Kidney tubule cell (primary cell): ENCODE measurements at places on chromosomes 2 and 18.

DNA sequence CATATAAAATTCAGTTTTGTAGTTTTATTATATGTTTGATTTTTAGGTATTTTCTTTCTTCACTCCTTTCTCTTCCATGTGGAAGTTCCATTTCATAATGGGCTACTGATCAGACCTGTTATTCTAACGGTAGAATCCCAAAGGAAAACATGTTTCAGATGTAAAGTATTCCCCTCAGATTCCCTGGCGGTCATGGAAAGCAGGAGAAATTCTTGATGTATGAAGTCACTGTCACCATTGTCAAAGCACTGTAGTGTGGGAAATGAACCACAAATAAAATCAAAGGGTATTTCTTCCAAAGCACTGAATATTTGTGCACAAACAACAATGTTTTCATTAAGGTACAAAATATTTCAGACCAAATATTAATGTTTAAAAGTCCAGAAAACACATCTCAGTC lies 237.3 kb upstream of the KLHL14 start:
- peak; percentile 79 for DNase-seq

DNA sequence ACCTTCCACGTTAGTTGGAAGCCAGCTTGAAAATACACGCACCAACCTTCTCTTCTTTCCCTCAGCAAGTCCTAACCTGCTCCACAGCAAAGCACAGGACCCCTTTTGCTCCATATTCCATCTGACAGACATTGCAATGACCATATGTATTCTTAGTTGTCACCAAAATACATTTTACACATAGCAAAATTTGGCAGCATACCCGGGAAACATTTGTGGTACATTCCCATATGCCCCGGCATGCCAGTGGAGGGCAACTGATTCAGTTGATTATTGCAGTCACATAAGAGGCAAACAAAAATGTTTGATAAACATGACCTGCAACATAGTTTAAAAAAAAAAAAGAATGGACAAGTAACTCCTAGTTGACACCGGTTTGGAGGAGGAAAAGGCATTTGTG lies 202.1 kb upstream of the UBE2E3 start:
- no peak for DNase-seq

DNA sequence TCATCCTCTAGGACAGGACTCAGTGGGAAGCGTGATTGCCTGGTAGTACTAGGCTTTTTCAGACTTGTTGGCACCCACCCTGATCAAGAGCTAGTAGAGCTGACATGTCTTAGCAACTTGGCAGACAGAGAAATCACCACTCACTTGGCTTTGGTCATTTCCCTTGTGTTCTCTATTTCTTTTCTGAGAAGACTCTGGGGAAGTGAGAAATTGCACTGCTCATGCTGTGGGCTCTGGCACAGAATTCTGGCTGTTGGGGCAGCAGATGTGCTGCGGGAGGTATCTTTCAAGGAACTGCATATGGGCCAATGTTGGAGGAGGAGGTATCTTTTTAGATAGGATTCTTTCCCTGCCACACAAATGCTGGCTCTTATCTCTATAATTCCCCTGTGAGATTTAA lies 529.1 kb upstream of the MEX3C start:
- DNase-seq: no peak

DNA sequence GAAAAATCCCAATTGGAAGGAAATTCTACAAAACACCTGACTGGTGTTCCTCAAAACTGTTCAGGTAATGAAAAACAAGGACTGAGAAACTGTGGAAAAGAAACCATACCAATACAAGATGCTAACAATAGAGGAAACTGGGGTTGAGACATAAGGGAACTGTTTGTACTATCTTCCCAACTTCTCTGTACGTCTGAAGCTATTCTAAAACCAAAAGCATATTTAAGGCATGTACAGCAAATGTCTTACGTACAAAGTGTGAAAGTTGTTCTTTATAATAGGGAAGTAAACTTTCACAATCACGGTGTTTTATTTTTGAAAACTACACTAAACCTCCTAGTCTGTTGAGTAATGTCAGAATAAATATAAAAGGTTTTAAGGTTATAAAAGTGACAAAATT lies 776.1 kb upstream of the RAB6C start:
- no peak for DNase-seq

DNA sequence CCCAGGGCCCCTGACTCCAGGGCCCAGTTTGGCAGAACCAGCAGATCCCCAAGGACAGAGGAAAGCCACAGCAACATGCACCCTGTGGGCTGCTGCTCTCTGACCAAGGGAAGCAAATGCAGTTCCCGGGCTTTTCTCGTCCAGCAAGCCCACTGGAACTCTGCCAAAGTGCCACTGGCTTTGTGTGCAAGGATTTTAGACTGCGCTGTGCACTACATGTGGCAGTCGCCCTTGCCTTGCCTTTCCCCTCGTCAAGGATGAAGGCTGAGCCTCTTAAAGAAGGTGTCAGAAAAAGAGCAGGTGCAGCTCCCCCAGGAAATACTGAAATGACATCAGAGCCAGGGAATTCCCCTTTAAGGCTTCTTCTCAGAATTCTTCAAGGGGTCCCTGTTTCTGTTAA lies 199.2 kb downstream of the TFCP2L1 start:
- no peak for DNase-seq

DNA sequence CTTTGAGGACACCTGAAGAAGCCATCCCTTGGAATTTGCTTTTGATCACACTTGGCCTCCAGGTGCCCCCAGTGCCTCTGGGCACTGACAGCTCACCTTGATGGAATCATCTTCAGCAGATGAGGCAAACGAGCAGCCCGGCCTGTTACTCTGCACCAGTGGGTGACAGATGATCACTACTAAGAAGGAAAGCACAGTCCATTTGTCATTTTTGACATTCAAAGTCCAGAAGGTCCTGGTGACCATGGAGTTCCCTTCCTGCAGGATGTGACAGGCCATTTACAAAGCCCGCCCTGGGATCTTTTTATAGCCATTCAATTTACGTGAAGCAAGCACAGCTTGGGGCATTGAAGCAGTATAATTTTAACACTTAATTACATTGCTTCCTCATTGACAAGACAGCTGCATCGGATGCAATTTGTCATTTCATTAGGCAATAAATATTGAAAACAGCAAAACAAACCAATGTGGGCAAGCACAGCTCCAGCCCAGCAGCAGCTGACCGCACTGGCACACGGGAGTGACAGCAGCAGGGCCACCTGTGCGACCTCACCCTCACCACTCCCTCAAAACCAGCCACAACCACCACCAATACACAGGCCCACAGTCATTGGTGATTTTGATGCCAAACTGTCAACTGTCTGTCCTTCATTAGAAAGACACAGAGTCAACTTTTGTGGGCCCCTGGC lies 76.0 kb upstream of the SLC66A3 start:
- no peak for DNase-seq

GRCh38 chr2:168495524-168495923 lies 39.5 kb downstream of the CERS6 start:
- DNase-seq: peak; percentile 10

DNA sequence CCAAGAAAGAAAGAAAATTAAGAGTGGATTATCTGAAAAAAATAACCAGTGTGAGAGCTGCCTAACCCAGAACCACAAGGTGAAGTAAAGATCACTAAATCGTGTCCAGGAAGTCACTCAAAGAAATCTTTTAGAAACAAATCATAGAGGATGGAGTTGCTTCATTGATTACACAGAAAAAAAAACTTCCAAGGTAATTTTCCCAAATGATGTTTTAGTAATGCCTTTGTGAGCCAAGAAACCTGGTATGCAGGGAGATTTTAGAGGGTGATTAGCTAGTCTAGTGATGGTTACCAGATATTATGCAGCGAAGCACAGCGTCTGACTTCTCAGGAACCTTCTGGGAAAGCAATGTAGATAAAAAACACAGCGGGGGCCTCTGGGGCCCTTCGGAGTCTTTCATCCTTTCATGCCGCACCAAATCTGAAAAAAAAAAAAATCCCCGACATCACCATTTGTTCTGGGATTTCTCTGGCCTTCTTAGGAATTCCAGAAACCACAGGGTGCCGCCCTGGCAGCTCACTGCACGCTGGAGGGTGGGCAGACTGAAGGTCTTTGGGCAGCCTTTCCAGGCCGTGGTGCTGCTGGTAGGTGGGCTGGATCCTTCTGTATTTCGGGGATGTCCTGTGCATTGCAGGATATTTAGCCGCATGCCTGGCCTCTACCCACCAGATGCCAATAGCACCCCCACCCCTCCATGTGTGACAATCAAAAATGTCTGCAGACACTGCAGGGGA lies 17.3 kb downstream of the ALPK2 start:
- DNase-seq: peak; percentile 98

DNA sequence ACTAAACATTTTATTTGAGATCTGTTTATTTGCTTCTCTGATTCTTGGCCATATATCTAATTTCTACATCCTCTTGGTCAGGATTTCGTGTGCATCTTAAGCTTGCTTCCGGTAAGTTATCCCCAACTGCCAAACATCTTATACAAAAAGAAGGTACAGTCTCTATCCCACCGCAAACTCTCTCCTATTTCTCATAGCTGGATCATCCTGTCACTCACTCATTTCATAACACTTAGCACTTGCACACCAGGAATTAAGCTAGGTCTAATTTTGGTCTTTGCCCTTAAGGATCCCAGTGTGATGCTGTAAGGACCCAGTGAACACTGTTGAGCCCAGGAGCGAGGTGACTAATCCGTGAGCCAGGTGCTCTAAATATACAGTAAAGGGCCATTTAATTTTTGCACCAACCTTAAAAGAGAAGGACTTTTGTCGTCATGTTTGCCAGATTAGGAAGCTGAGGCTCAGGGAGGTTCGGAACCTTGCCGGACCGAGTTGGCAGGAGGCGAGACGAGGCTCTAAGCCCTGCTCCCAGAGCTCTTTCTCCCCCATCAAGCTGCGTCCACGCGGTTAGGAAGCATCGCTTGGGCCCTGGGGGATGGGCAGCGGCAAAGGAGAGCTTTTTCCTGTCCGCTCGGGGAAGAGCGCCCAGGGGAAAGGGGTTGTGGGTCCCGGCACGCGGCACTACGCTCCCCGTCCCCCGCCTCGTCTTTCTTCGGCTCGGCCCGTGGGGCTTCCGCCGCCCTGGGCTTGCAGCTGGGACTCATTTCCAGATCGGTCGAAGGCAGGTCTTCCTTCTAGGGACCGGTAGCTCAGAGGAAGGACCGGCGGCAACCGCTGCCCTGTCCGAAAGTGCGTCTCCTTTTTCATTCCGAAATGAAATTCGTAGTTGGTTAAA lies 4.1 kb upstream of the ITPRIPL1 start:
- DNase-seq: peak; percentile 18

- DNase-seq: no peak
Measured at GRCh38 chr2:109689973-109690372, 75.8 kb downstream of the SOWAHC start.

DNA sequence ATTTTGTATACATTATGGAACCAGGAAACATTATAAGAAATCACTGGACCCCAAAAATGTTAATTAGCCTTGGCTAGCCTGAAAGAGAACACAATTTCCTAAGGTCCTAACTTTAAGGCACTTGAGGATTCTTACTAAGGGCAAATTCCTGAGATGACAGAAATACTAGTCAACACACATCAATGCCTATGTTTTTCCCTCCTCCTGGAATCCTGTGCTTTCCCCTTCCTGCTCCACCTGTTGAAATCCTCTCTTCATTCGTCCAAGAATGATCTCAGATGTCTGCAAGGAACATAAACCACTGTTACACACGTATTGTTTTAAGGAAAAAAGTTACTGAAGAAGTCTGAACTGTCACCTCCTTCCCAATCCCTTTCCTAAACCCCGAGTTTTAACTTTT lies 21.2 kb upstream of the DARS1 start:
- peak; percentile 90 for DNase-seq

DNA sequence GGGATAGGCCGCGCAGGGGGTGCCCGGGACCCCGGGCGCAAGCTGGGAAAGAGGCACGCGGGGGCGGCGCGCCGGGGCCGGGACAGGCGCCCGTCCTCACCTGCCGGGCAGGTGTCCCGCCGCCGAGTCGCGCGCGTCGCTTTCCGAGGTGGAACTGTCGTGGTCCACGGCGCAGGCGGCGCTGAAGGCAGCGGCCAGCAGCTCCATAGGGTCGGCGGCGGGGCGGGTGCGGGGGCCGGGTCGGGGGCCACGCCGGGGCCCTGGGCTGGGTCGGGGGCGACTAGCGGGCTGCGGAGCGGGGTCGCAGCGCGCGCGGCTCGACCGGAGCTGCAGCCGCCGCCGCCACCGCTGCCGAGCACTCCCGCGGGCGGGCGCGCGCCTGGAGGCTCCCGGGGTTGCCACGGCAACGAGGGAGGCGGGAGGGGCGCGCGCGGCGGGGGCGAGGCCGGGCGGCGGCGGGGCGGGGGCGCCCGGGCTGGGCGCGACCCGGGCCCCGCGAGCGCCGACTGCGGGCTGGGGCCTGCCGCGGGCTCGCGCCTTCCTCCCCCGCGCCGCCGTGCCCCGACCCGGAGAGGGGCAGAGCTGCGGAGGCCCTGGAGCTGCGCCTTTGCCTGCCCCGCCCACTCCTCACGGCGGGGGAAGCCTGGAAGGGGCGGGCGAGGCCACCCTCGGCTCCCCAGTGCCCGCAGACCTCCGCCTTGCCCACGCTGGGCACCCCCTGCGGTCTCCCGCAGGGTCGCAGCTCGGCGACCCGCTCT lies 57.9 kb downstream of the SNORC start:
- DNase-seq: no peak

- peak; percentile 19 for DNase-seq
Measured at GRCh38 chr2:8847400-8847799, 10.0 kb upstream of the KIDINS220 start.

DNA sequence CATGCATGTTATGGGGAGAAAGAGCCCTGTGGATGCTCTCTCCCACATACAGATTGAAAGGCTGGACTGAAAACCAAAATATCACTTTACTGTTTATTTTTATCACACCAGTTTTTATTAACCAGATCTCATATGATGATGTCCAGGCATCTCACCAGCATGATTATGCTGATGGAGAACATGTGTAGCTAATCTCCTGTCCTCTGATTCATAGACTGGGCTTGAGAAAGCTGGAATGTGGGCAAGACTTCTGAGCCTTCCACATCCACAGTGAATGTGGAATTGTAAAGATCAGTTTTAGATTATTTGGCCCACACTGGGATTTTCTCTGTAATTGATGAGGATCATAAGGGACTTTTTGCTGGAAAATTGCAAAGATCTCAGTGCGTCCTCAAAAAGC lies 137.9 kb downstream of the ICOS start:
- DNase-seq: no peak

GRCh38 chr2:210480079-210480478 lies 3.5 kb upstream of the LANCL1 start:
- DNase-seq: no peak

DNA sequence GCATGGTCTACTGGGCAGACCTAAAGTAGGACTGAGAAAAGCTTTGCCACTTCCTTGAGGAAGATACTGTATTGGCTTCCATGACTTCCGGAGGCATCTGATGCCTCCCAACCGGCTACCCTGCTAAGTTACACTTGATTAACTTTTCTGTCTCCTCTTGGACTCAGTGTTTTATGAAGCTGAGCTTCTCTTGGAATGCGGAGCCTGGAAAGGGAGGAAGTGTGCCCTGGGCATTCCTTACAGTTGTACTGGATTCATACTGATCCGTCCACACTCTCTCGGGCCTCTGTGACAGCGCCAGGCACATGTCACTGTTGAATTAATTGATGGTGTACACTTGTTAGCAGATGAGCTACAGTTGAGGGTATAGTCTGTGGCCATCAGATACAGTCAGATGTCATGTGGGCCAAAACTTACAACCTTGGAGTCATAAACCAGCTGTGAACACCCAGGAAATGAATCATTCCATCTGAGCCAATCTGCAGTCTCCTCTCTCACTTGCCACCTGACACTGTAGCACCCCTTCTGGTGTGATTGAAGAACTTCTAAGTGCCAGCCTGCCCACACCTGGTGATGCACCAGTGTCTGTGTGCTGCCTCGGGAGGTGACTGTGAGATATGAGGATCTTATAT lies 122.5 kb downstream of the FHOD3 start:
- DNase-seq: peak; percentile 94
